ENCODE measurements at places on chromosomes 7 and 10. TPM values are rescaled to one million over a fixed set of nuclear protein-coding genes. Genes with fewer than 3 reads are reported as not detected.

Gene MYOZ1
- 0.26 TPM for polyA plus RNA-seq

Gene COL26A1
- polyA plus RNA-seq, result 0.22 TPM

DNA sequence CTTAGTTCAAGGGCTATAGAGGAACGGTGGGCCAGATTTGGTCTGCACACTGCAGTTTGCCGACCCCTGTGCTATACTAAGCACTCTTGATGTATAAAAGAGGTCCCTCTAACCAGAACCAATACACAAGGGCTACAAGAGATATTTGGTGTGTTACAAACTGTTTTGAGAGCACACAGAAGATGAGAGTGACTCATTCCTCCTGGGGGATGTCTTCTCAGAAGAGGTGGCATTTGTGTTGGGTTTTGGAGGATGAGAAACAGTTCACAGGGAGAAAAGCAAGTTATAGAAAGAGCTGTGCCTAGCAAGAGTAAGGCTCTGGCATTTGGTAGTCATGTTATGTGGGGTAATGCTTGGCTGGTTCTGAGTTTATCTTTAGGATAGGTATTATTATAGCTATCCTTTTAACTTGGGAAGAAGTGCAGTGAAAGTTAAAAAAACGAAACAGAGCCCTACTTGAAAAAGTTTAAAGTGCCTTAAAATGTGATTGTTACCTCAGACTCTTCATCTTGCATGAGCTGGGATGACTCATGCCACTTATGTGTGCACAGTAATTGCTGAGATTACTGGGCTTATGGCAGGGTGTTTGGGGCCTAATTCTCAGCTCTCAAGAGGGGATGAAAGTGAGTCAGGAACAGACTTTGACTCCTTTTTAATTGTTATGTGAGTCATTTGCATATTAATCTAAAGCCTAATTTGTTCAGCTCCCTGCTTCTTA is 160.4 kb downstream of the KIF20B start:
- no peak for DNase-seq
- no peaks in the 10 kb centered on the region for H3K27me3 ChIP-seq
- no peaks in the 10 kb centered on the region for H3K36me3 ChIP-seq

DNA sequence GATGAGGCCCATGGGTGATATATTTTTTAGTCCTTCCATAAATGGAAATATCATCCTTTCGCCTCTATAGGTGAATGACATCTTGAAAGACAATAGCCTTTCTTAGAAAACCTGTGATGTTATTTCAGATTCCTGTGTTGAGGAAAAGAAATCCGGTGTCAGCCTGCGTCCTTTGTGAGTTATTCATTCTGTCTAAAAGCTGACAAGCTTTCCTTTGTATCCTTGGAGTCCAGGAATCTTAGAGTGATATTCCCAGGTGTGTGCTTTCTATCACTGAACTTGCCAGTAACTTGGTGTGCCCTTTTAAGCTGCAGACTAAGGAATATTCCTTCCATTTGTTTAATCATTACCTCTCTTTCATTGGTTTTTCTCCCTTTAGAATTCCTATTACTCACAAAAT is 41.0 kb downstream of the EVX1 start:
- no peak overlapping the region for H3K4me3 ChIP-seq
- no peaks in the 10 kb centered on the region for H3K4me1 ChIP-seq
- no peaks in the 10 kb centered on the region for H3K36me3 ChIP-seq
- H3K27me3 ChIP-seq, result no peaks in the 10 kb centered on the region
- DNase-seq, result no peak

Gene ADGRA1
- 0.02 TPM for polyA plus RNA-seq

GRCh38 chr10:110802551-110803238 is 69.0 kb upstream of the PDCD4 start:
- H3K27ac ChIP-seq, result peak overlapping the region; percentile 62
- peak; percentile 80 for DNase-seq
- H3K27me3 ChIP-seq, result no peaks in the 10 kb centered on the region
- peaks cover 15% of the 10 kb centered on the region for H3K4me1 ChIP-seq
- no peaks in the 10 kb centered on the region for H3K36me3 ChIP-seq

Gene MPP7
- polyA plus RNA-seq, result 0.48 TPM

DNA sequence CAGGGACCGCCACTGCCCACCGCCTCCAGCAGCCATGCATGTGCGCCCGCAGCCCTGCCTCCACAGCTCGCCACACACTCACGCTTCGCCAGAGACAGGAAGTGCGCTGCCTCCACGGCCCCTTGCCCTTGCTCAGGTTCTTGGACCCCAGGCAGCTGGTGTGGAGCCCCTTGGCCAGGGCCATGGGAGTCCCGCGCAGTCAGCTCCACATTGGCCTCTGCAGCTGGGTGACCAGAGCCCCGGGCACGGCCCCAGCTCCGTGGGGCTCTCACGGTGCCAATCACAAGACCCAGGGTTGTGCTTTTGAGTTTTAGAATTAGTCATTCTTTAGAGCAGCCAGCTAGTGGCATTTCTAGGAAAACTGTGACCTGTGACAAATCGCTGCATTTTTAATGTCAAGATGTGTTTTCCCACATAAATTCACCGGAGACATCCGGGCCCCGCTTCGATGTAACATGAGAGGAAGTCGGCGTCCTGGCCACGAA is 4.3 kb upstream of the UTF1 start:
- no peaks in the 10 kb centered on the region for H3K36me3 ChIP-seq
- peaks cover 62% of the 10 kb centered on the region for H3K27me3 ChIP-seq
- H3K4me1 ChIP-seq, result peaks cover 25% of the 10 kb centered on the region
- DNase-seq, result no peak
- H3K27ac ChIP-seq, result no peak overlapping the region

GRCh38 chr10:98224996-98225395 is 43.0 kb downstream of the LOXL4 start:
- H3K27me3 ChIP-seq, result no peaks in the 10 kb centered on the region
- H3K27ac ChIP-seq, result no peak overlapping the region
- H3K4me3 ChIP-seq, result no peak overlapping the region
- no peak for DNase-seq

Gene VWA2
- polyA plus RNA-seq, result 0.22 TPM

DNA sequence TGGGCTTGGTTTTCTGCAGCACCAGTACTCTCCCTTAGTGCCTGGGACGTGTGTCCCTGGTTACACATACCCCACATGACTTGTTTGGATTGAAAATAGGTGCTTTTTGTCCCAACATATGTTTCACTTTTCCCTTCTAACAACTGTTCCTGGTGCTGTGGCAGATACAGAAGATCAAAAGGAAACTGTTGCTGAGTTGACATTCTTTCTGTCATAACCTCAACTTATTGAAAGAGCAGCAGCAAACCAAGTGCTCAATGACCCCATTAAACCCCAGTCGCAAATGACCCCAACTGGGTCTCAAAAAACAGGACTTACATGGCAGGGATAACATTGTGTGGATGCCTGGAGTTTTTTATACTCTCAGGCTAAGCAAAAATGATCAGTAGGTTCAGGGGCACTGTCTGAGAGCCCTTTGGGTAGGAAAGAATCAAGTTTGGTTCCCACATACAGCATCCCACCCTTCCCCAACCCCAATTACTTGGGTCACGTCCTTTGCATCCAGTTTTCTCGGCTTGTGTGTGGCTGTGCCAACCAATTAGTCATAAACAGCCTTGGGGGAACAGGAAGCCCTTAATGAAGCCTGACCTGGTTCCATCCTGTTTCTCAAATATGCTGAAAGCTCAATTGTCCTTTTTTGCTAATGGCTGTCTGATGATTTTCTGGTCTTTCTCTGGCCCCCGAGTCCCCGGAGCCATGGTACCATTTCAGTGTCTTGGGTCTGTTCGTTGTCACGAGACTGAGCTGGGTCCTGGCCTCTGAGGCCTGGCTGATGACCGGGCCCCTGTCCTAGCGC is 4.9 kb downstream of the HKDC1 start:
- H3K27me3 ChIP-seq, result no peaks in the 10 kb centered on the region
- DNase-seq, result no peak
- H3K4me3 ChIP-seq, result no peak overlapping the region
- peaks cover 86% of the 10 kb centered on the region for H3K4me1 ChIP-seq
- H3K36me3 ChIP-seq, result no peaks in the 10 kb centered on the region

GRCh38 chr7:87413029-87413428 is 62.5 kb downstream of the ABCB4 start:
- no peaks in the 10 kb centered on the region for H3K4me1 ChIP-seq
- H3K27ac ChIP-seq, result no peak overlapping the region
- DNase-seq, result no peak
- H3K36me3 ChIP-seq, result no peaks in the 10 kb centered on the region
- no peak overlapping the region for H3K4me3 ChIP-seq

GRCh38 chr7:30627026-30627425 is 32.3 kb downstream of the GARS1 start:
- peaks cover 2% of the 10 kb centered on the region for H3K36me3 ChIP-seq
- DNase-seq, result no peak
- no peak overlapping the region for H3K4me3 ChIP-seq
- no peaks in the 10 kb centered on the region for H3K4me1 ChIP-seq
- no peaks in the 10 kb centered on the region for H3K27me3 ChIP-seq

DNA sequence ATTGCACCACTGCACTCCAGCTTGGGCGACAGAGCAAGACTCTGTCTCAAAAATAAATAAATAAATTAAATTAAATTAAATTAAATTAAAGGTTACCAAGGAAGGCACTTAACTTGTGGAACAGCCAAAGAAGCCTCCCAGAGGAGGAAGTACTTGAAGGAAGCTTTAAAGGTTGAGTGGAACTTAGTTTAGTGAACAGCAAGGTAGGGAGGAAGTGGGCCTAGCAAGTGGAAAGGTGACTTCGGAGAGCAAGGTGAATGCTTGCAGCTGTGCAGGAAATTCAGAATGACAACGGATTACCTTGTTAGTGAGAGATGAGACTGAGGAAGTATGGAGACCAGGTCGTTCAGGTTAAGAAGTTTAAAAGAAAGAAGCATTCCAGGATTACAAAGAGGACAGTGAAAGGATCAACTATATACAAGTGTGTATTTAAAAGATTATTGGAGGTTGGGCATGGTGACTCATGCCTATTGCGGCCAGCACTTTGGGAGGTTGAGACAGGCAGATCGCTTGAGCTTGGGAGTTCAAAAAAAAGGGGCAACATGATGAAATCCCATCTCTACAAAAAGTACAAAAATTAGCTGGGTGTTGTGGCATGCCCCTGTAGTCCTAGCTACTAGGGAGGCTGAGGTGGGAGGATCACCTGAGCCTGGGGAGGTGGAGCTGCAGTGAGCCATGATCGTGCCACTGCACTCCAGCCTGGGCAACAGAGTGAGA is 12.8 kb upstream of the RPEL1 start:
- no peak for DNase-seq
- H3K4me3 ChIP-seq, result no peak overlapping the region
- H3K27ac ChIP-seq, result no peak overlapping the region
- H3K36me3 ChIP-seq, result no peaks in the 10 kb centered on the region

Gene PRKCQ
- polyA plus RNA-seq, result 2.4 TPM

GRCh38 chr10:112970021-112970420 is 20.0 kb downstream of the TCF7L2 start:
- no peak overlapping the region for H3K4me3 ChIP-seq
- no peaks in the 10 kb centered on the region for H3K27me3 ChIP-seq
- peaks cover 7% of the 10 kb centered on the region for H3K4me1 ChIP-seq
- no peak for DNase-seq
- H3K36me3 ChIP-seq, result peaks cover 6% of the 10 kb centered on the region

GRCh38 chr10:5609952-5610616 is 56.3 kb downstream of the ASB13 start:
- no peaks in the 10 kb centered on the region for H3K27me3 ChIP-seq
- no peak overlapping the region for H3K4me3 ChIP-seq
- H3K27ac ChIP-seq, result no peak overlapping the region
- no peaks in the 10 kb centered on the region for H3K36me3 ChIP-seq
- H3K4me1 ChIP-seq, result no peaks in the 10 kb centered on the region

Gene SMARCD3
- polyA plus RNA-seq, result 15.1 TPM

GRCh38 chr10:95920798-95921426 is 13.1 kb downstream of the CC2D2B start:
- no peak overlapping the region for H3K4me3 ChIP-seq
- H3K36me3 ChIP-seq, result no peaks in the 10 kb centered on the region
- H3K27ac ChIP-seq, result no peak overlapping the region
- DNase-seq, result no peak
- no peaks in the 10 kb centered on the region for H3K4me1 ChIP-seq

Gene NODAL
- not detected for polyA plus RNA-seq

DNA sequence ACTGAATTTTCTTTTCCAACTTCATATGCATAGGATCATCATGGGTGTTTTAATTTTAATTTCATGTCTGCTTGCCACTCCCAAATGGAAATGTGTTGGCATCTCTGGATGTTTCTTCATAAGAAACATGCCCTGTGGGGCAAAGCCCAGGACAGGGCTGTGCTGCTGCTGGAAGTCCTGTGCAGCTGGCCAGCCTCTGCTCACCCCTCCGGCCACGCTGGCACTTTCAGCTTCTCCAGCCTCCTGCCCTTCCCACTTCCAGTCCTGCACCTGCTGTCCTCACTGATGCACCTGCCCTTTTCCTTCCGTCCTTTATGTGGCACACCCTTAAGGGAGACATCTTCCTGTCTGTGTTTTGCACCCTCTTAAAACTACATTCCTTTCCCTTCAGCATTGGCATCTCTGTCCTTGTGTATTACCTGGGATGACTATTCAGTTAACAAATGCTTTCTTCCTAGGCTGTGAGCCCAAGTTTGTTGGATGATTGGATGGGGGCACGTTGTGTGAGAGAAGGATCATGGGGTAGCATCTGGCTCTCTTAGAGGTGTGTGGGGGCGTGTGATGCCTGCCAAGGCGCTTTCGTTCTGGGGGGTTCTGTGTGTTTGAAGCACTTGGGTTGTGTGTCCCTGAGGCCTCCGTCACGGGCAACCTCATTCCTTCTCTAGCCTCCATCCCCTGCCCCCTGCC is 56.8 kb downstream of the TCF7L2 start:
- H3K27me3 ChIP-seq, result no peaks in the 10 kb centered on the region
- peaks cover 46% of the 10 kb centered on the region for H3K4me1 ChIP-seq
- no peaks in the 10 kb centered on the region for H3K36me3 ChIP-seq
- no peak overlapping the region for H3K4me3 ChIP-seq
- no peak overlapping the region for H3K27ac ChIP-seq
- no peak for DNase-seq

Gene TFEC
- 6.8 TPM for polyA plus RNA-seq

GRCh38 chr7:35593899-35594298 is 101.0 kb downstream of the HERPUD2 start:
- no peaks in the 10 kb centered on the region for H3K4me1 ChIP-seq
- no peak for DNase-seq
- H3K27ac ChIP-seq, result no peak overlapping the region
- no peak overlapping the region for H3K4me3 ChIP-seq
- H3K36me3 ChIP-seq, result no peaks in the 10 kb centered on the region

DNA sequence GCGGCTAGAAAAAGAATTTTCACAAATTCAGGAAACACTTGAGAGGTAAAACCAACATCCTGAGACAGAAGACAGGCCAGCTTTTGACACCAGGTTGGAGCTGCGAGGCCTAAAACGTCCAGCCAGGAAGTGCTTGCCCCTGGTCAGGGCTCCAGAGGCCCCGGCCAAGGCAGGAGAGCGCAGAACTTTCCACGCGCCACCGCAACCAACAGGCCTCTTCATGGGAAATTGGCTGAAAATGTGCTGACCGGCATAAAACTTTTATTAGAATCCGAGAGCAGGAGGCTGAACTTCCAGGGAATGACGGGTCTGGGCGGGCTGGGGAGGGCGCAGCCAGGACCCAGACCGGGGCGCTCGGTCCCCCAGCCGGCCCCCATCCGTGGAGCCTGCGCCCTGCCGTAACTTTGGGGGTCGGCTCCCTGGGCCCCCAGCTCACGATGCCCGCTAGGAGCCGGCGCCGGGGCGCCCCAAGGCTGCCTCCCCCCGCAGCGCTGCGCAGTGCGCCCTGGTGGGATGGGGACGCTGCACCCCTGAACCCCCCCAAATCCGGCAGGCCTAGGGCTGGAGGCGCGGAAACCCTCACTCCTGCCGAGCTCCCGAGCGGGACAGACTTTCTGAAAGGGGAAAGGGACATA is 414.0 kb upstream of the MKI67 start:
- no peak overlapping the region for H3K27ac ChIP-seq
- peaks cover 9% of the 10 kb centered on the region for H3K27me3 ChIP-seq
- H3K4me1 ChIP-seq, result peaks cover 5% of the 10 kb centered on the region
- no peak for DNase-seq
- H3K4me3 ChIP-seq, result no peak overlapping the region
